ENCODE measurements at places on chromosomes 1 and 21. TPM values are rescaled to one million over a fixed set of nuclear protein-coding genes. Genes with fewer than 3 reads are reported as not detected.
A peak's percentile ranks its signal among the peaks of the same experiment; 100 is the strongest.

GRCh38 chr1:145849356-145850160, 4.1 kb downstream of the NUDT17 start:
- no peak overlapping the region for H3K27ac ChIP-seq
- DNase-seq: peak; percentile 55
- no peak overlapping the region for H3K4me3 ChIP-seq
- peaks cover 4% of the 10 kb centered on the region for H3K4me1 ChIP-seq

DNA sequence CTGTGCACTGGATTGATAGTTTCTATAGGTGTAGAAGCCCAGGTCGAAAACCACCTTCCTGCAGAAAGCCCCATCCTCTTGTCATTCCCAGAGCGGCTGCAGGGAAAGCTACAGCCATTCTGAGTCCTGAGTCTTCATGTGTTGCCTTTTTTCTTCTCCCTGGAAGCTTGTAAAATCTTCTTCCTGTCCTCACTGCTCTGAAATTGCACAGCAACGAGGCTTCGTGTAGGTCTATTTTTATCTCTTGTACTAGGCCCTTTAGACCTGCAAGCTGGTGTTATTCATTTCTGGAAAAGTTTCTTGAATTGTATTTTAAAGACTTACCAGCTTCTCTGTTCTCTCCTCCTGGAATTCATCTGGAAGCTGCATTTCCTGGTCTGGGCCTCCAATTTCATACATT, 44.2 kb upstream of the ETS2 start:
- no peak overlapping the region for H3K27ac ChIP-seq
- no peak for DNase-seq
- H3K4me3 ChIP-seq: no peak overlapping the region
- no peaks in the 10 kb centered on the region for H3K27me3 ChIP-seq
- peaks cover 6% of the 10 kb centered on the region for H3K4me1 ChIP-seq
- H3K36me3 ChIP-seq: peaks cover 5% of the 10 kb centered on the region

The OR10Z1 gene
- not detected for total RNA-seq

DNA sequence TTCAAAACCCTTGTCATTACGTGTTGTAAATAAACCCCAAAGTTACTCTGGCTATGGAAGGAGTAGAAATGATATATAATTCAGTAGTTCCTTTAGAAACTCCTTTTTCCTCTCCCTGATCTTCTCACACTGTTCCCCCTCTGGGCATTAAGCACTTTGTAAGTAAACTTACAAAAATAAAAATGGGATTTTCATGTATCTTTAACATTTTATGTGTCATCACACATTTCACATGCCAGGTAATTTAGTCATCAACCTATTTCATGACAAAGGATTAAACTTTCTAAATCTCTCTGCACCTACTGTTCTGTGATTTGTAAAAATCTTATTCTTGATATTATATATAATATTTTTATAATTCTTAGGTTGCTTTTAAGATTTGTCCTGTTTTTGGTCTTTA, 176.9 kb downstream of the NEK7 start:
- no peak for DNase-seq
- no peak overlapping the region for H3K4me3 ChIP-seq
- H3K4me1 ChIP-seq: no peaks in the 10 kb centered on the region
- no peaks in the 10 kb centered on the region for H3K36me3 ChIP-seq
- no peaks in the 10 kb centered on the region for H3K27me3 ChIP-seq

DNA sequence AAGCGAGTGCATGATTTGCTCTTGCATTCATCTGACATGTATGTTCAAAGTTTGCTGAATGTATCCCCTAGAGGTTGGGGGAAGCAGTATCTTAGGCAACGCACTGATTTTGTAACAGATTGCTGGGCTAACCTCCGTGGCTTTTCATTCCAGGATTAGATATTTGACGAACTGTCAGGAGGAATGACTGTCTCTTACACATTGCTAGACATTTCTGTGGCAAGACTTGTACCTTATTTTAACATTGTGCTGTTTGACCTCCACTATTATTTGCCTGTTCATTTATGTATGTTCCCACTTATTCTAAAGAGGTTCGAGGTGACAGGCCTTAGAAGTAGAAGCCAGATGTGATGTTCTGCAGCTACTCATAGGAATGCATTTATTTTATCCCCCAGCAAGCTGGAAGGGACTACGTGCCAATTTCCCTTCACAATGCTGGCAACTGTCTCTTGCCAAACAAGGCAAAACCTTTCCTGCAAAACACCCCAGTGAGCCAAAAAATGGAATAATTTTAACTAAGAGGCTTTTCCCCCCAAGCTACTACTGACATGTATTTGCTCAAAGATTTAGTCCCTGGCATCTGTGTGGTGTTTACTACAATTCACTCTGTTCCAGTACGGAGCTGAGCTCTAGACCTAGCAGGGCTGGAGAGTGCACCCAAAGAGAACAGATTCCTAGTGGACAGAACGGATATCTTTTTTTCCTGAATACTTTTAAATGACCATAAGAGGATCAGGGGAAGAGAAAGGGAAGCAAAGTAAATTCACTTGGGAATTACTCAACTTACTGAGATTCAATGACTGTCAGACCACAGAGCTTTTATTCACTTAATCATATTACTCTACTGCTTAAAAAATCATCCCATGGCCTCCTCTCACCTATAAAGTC, 646.2 kb downstream of the SMYD3 start:
- H3K27me3 ChIP-seq: no peaks in the 10 kb centered on the region
- H3K4me1 ChIP-seq: no peaks in the 10 kb centered on the region
- no peaks in the 10 kb centered on the region for H3K36me3 ChIP-seq
- no peak overlapping the region for H3K4me3 ChIP-seq

- no peaks in the 10 kb centered on the region for H3K4me1 ChIP-seq
- no peak overlapping the region for H3K27ac ChIP-seq
Measured at GRCh38 chr21:32481875-32482408, 69.4 kb downstream of the EVA1C start.

DNA sequence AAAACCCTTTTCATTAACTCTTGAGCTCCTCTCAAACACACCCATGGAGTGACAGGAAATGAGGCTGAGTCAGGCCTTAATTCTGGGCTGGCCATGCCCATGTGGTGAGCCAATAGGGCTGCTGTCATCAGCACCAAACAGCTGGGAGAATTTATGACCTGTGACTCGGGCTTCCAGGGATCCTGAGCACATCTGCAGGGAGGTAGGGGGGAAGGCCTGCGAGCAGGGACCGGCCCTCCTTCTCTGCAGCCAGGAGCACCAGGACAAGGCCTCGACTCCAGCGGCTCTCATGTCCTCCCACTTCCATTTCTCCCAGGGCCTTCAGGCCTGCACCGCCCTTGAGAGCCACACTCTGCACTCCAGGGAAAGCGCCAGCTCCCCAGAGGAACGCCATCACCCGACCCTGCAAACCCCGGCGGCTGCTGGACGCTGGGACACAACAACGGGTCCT, 14.6 kb downstream of the RIPK4 start:
- peaks cover 29% of the 10 kb centered on the region for H3K36me3 ChIP-seq
- H3K27ac ChIP-seq: peak overlapping the region; percentile 18
- DNase-seq: no peak
- H3K27me3 ChIP-seq: no peaks in the 10 kb centered on the region
- no peak overlapping the region for H3K4me3 ChIP-seq
- peaks cover 19% of the 10 kb centered on the region for H3K4me1 ChIP-seq

DNA sequence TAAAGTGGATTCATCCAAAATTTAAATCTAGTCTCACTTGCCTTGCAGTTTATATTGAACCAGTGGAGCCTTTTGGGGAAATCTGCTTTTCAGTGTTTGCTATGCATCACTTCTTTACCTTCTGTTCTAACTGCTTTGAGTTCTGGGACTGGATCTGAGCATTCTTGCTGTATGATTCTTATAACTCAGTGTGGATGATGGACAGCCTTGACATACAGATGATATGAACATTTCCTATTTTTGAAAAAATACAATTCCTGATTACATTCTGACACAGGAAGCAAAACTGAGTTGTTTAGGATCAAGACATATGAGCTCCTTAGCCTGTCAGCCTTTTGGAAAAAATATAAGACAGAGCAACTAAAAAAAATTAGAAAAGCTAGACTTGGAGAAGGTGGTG, 115.2 kb downstream of the DISP1 start:
- no peak overlapping the region for H3K4me3 ChIP-seq
- no peaks in the 10 kb centered on the region for H3K36me3 ChIP-seq
- H3K27ac ChIP-seq: no peak overlapping the region
- H3K27me3 ChIP-seq: no peaks in the 10 kb centered on the region
- no peak for DNase-seq

- no peak overlapping the region for H3K4me3 ChIP-seq
- peaks cover 50% of the 10 kb centered on the region for H3K36me3 ChIP-seq
- no peak overlapping the region for H3K27ac ChIP-seq
Measured at GRCh38 chr1:202133001-202133400, 10.3 kb downstream of the GPR37L1 start.

DNA sequence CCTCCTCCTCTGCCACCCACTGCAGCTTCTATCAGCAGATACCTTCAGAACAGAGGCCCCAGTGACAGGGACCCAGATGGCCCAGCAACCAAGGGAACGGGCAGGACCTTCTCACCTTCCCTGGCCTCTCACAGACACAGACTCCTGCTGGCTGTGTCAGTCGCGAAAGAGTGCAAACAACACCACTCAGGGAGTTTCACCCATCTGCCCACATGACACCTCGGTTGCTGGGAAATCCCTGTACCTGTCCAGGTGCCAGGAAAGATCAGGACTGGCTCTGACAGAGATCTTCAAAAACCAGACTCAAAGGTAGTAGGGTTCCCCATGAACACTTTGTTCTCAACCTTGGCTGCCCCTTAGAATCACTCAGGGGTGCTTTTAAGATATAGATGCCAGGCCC, 83.5 kb upstream of the HIVEP3 start:
- DNase-seq: no peak
- no peak overlapping the region for H3K27ac ChIP-seq
- H3K27me3 ChIP-seq: peaks cover 7% of the 10 kb centered on the region
- H3K4me3 ChIP-seq: no peak overlapping the region
- H3K36me3 ChIP-seq: no peaks in the 10 kb centered on the region

The BMP8B gene
- total RNA-seq: 0.13 TPM

The BSND gene
- 0.15 TPM for total RNA-seq

The SMYD3 gene
- total RNA-seq: 48.7 TPM

- DNase-seq: peak; percentile 57
- no peak overlapping the region for H3K4me3 ChIP-seq
- H3K4me1 ChIP-seq: no peaks in the 10 kb centered on the region
- H3K27ac ChIP-seq: no peak overlapping the region
- peaks cover 8% of the 10 kb centered on the region for H3K36me3 ChIP-seq
- no peaks in the 10 kb centered on the region for H3K27me3 ChIP-seq
Measured at GRCh38 chr1:227192163-227192562, 126.1 kb downstream of the CDC42BPA start.

- H3K27ac ChIP-seq: no peak overlapping the region
- no peaks in the 10 kb centered on the region for H3K36me3 ChIP-seq
- H3K4me3 ChIP-seq: no peak overlapping the region
Measured at GRCh38 chr1:235906436-235906835, 39.7 kb upstream of the LYST start.

DNA sequence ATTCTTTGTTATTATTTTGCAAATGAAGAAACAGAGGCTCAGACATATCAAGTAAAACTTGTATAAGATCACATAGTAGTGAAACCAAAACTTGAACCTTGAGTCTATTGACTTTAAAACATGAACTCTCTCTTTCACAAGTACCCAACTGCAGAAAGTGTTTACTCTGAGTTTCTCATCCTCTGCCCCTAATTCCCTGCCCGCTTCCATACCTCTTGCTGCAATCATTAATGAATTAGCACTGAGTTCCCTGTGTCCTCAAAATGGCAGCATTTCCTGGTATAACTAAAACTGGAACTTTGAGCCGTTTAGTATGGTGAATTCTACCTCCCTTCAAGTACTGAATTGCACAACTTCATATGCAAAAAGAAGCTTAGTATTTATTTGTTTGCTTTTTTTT, 147.7 kb upstream of the DNAH14 start:
- peaks cover 12% of the 10 kb centered on the region for H3K4me1 ChIP-seq
- H3K27me3 ChIP-seq: no peaks in the 10 kb centered on the region
- no peak overlapping the region for H3K4me3 ChIP-seq
- DNase-seq: no peak
- H3K36me3 ChIP-seq: no peaks in the 10 kb centered on the region
- H3K27ac ChIP-seq: no peak overlapping the region

The CRP gene
- total RNA-seq: not detected

DNA sequence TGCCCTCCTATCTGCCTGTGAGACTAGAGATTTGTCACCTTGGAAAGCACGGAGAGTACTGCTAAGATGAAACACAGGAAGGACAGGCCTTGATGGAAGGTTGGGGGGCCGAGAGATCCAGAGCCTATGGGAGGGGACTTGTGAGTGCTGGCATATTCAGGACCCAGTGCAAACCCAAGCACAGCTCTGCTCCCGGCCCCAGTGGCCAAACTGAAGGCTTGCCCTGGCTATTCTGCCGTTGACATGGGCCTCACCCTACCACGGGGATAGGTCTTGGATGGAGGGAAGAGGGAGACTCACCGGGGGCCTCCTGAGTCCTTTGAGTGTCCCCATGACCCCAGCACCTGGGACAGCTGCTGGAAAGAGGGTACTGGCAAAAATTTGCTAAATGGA, 4.6 kb upstream of the EVA1B start:
- H3K27ac ChIP-seq: no peak overlapping the region
- DNase-seq: no peak
- H3K4me3 ChIP-seq: no peak overlapping the region
- H3K4me1 ChIP-seq: peaks cover 3% of the 10 kb centered on the region
- peaks cover 8% of the 10 kb centered on the region for H3K27me3 ChIP-seq
- H3K36me3 ChIP-seq: no peaks in the 10 kb centered on the region

Data from endodermal cell (in vitro differentiated cells).